ENCODE measurements at places on chromosomes 3 and 15.

DNA sequence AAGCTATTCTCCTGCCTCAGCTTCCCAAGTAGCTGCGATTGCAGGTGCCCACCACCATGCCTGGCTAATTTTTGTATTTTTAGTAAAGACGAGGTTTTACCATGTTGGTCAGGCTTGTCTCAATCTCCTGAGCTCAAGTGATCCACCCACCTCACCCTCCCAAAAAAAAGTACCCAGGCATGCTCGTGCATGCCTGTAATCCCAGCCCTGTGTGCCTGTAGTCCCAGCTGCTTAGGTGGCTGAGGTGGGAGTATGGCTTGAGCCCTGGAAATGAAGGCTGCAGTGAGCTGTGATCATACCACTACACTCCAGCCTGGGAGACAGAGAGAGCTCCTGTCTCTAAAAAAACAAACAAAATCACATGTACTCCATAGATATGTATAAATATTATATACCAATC is 176.5 kb downstream of the SOX2 start:
- no peak for DNase-seq

DNA sequence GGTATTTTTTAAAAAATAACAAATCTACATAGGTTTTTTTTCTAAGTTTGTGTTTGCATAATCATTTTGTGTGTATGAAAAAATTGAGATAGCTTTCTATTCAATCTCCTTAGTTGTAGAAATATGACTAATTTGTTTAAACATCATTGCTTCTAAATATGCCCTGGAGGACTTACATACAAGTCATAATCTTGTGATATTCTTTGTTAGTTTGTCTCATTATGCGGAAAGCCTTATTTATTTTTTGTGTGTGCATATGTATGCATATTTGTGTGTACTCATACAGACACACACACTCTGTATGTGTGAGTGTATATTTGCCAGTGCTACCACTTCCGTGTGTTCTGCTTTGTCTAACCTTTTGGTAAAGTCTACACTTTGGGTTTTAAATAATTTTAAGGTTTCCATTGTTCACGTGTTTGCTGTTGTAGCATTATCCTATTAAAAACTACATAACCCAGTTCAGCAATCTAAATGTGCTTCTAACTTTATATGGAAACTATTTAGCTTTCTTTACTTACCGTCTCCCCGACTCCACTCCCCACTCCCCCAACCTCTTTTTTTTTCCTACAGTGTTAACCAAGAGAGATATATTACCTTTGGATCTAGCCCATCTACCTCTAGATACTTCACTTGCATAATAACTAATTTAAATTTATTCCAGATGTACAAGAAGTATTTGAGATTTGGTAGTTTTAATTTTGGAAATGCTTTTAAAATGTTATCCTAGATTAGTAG is 111.7 kb downstream of the FNDC3B start:
- DNase-seq = no peak

- DNase-seq = no peak
Observed at GRCh38 chr15:74838137-74838516, 4.8 kb downstream of the ULK3 start.

- no peak for DNase-seq
Observed at GRCh38 chr3:45087155-45087554, 59.0 kb downstream of the CDCP1 start.
